Stimulated activated CD4-positive, alpha-beta T cell treated with anti-CD3 and anti-CD28 coated beads, Interleukin-12 subunit alpha, Interleukin-12 subunit beta, amount 100 ng/mL, for 4 hours (primary cell): ENCODE measurements at places on chromosomes 11 and 22.

DNA sequence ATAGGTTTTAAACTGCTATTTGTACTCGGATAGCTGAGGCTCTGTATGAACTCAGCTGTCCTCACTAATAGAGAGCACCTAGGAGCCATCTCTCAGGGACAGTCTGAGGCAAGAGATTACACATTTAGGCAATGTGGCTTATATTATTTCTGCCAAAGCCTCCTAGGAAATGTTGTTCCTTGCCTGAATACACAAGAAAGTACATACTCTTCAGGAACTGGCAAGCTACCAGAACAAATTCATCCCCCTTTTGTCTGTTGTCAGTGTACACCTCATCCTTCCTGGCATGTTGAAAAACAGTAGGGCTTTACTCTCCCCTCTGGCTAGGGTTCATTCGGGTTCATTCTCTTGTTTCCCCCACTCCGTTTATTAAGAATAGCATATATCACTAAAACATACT is 615.9 kb upstream of the FAT3 start:
- no peak for DNase-seq

- DNase-seq = no peak
Observed at GRCh38 chr22:25880524-25880923, 138.5 kb downstream of the MYO18B start.

- peak; percentile 37 for DNase-seq
Observed at GRCh38 chr22:26835929-26836528, 178.6 kb downstream of the MIAT start.

DNA sequence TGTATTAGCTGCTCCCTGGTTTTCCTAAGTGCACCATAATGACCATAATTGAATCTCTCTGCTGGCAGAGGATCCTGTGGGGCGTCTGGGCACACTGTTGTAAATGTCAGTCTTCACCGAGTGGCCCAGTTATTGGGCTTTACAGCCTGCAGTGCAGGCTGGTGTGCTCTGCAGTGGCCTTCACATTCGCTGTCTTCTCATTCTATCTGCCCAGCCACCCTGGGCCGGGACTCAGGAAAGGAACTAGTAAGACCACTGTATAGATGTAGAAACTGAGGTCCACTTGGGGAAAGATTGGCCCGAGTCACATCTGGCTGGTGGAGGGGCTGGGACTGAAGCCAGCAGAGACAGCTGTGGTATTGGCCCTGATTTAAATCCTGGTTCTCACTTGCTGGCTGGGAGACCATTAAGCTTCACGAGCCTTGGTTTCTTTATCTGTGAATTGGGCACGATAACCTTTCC is 49.3 kb downstream of the TSPAN18 start:
- no peak for DNase-seq

GRCh38 chr11:60844045-60844869 is 2.3 kb downstream of the CCDC86 start:
- no peak for DNase-seq

DNA sequence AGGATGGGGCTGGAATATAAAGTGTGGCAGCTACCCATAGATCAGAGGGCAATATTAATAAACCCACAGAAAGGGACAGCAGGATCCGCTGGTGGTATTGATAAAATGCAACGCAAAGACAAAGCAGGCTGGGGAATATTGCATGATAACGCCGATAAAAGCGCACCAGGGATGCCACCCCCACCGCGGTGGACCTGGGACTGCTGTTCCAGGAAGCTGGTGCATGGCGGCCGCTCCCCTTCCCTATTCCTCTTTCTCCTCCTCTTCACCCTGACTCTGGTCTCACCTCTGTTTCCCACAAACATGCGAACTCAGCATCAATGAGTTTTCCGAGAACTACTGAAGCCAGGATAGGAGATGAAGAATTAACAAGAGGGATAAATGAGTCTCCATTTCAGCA is 20.2 kb downstream of the SPATA19 start:
- DNase-seq = no peak

DNA sequence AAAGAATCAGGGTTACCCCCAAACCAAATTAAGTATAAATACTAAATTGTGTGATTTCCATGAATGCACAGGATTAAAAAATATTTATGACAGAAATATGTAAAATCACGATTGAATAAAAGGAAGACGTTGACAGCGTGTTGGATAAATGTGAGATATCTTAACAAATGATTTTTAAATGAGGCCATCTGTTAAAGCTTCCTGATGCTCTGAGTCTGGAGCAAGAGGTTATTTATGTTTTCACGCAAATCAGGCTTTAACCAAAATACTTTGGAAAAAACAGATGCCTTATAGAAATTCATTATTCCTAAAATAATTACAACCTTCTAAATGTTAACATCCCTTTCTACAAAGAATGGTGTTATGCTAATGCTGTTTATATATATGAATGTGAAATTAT is 123.3 kb downstream of the PAX6 start:
- no peak for DNase-seq

- DNase-seq = no peak
Observed at GRCh38 chr11:119684361-119685110, 44.5 kb downstream of the NECTIN1 start.

DNA sequence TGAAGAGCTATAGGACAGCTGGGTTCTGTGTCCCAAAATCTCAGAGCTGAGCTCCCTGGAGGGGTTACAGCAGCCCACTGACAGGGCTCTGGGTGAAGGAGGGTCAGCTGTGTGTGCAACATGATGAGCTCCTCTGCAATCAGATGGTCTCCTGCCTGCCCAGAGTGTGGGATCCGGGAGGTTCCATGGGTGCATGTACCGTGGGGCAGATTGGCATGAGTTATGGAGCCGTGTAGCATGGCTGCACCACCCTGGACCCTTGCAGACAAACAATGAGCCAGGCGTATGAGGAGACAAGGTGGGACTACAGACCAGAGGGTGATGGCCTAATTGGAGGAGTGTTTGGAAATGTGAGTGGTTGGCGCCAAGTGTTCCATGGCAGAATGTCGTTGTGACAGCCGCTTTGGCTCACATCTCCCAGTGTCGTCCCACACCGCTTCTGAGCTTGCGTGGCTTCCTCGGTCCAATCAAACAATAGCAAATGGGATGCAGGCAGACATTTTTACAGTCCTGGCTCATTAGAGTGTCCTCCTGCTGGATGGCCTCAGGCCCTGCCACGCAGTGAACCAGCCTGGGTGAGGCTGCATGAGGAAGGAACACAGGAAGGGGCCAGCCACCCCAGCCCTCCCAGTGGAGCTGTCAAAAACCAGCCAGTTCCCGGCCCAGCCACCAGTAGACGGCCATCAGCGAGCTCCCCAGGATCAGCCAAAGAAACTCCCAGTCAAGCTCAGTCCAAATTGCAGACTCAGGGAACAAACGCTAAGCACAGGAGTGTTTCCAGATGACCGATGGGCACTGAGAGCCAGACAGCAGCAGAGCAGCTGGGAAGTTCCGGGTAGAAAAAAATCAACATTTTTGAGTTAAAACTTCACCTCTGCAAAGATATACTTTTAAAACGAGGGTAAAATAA is 1066.9 kb downstream of the BRD1 start:
- no peak for DNase-seq

DNA sequence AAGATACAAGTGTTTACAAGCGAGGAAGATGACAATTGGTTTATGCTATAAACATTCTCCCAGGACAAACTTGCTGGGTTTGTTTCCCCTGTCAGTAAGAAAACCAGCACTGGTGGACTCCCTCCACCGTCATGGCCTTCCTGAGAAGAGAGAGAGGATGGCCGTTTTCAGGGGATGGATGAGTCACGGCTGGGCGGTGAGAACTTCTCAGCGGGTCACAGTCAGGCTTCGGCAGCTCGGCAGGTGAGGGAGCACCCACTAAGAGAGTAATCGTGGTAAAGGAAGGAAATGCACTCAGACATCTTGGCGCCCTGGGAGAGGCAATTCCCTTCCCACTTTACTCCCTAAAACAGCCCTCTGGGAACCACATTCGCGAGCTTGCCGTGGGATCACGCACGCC is 83.9 kb downstream of the NCAM1 start:
- no peak for DNase-seq

GRCh38 chr11:7220636-7221035 is 31.1 kb upstream of the SYT9 start:
- DNase-seq = no peak

GRCh38 chr11:15909937-15910598 is 446.3 kb downstream of the SOX6 start:
- DNase-seq = no peak

- DNase-seq = no peak
Observed at GRCh38 chr11:18427240-18427639, 15.1 kb downstream of the LDHC start.

DNA sequence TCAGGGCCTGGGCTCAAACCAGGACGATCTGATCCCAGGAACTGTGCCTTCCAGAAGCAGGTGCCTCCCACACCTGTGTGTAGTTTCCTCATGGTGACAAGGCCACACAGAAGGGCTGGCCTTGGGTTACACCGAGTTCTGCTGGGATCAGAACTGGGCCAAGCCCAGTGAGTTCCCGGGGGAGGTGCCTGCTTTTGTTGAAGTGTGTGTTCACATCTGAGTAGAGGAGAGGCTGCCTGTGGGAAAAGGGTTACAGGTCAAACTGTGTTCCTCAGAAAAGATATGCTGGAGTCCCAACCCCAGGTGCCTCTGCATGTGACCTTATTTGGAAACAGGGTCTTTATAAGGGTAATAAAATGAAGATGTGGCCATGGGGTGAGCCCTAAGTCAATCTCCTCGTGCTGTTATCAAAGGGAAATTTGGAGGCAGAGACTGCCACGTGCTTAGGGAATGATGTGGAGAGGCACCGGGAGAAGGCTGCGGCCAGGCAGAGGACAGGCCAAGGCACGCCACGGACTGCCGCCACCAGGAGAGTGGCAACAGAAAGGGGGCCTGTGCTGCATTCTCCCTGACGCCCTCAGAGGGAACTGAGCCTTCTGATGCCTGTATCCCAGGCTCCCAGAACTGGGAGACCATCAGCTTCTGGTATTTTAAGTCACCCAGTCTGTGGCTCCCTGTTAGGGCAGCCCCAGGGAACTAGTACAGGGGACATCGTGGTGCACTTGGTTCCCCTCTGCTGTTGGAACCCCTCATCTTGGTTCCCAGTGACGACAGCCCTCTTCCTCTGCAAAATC is 158.8 kb downstream of the CACNA1I start:
- no peak for DNase-seq

DNA sequence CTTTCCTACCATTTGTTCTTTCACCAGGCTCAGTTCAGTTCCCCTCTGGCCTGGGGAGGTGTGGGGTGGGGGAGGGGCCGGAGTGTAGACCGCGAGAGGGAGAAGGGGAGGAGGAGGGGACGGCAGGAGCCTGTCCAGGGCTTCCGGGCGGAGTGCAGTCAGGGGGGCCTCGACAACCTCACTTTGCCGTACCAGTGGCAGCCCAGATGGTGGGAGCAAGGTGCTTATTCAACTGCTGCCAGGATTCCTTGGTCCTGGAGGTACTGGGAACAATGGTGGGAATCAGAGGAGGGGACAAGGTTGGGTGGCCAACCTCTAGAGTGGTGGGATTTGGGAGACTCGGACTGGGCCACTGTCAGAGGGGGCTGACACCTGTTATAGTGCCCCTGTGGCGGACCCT is 1.2 kb downstream of the BACE1 start:
- DNase-seq = no peak

- no peak for DNase-seq
Observed at GRCh38 chr22:48832592-48832991, 995.1 kb downstream of the BRD1 start.

DNA sequence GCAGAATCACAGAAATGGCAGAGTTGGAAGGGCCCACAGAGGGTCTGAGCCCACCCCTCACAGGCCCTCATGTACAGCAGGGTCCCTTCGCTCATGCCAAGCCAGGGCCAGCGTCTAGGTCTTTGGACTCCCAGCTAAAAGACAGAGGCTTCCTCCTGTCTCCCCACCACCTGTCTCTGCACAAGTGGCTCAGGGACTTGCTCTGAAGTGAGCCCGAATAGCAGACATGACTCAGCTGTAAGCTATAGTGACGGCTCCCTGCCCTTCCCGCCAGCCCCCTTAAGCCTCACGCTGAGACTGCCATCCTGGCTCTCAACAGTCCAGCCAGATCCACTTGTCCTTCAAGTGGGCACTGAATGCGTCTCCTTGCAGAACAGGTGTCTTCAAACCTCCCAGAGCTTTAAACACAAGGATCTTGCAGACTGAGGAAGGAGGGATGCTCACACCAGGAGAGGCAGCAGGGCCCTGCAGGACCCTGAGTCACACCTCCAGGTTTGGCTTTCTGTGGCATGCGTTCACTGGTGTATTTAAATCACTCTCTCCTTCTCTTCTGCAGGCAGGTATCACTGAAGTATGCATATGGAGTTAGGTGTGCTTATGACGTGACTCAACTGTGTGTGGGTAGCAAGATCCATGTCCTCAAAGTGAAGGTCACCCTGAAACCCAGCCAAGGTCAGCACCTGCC is 154.9 kb downstream of the CACNA1I start:
- DNase-seq = no peak

DNA sequence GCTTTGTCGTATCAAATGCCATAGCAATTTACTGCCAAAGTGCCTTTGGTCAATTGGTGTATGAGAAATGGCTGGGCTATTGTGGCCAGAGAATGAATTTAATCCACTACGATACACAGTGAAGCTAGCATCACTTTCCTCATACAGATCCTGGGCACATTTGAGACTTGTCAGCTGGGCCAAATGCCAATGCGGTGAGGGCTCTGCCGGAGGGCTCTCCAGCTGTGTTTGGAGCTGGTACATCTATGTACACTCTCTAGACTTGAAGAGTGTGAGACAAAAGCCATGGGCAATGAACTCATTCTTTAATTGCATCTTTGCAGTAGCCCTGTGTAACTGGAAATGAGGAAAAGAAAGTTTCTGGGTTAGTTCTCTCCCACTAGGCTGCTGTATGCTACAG is 1052.9 kb downstream of the NTM start:
- DNase-seq = no peak

DNA sequence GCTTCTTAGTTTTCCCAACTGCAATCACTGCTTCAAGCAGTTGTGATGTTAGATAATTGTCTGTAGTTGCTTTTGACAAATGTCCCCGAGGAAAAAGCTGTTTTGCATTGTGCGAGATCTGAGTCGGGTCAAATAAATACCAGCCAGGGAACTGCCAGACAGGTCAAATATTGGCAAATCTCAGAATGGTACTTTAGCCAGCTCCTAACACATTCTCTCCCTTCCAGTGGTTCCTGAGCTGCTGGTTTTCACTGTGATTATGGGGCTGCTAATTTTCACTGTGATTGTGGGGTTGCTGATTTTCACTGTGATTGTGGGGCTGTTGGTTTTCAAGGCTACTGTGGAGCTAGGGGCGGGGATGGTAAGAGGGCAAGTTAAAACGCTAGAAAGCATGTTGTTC is 14.3 kb downstream of the RASSF10 start:
- DNase-seq = no peak

GRCh38 chr11:1486054-1486825 is at the start of gene MOB2:
TSS of gene MOB2 (minus strand) at chr11:1486779. CDS start at chr11:1486556, 223 bp downstream.
- DNase-seq = no peak

- DNase-seq = no peak
Observed at GRCh38 chr11:101917226-101917625, 904 bp upstream of the ANGPTL5 start.

DNA sequence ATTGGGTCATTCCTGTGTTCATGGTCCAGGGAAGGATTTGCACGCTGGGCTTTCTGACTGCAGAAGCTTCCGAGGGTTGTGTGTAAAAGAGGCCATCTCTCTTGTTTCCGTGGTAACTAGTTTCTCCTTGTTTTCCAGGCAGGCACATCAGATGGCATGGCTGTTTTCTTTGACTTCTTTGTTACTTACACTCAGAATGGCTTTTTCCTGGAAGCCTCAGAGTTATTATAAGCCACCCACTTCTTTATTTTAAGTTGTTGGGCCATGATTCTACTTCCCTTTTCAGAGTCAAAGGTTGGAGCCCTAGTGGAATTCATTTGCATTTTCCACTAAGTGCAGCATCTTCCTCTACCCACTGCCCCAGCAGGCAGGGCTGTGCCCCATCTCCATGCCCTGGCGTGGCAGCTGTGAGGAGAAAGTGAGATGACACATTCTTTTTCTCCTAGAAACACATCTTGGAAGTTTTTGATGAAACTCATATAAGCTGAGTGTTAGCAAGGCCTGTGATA is 94.9 kb downstream of the PRR5L start:
- no peak for DNase-seq
